Bronchial smooth muscle cell (primary cell): ENCODE measurements at places on chromosomes 12 and 14. TPM values are rescaled to one million over a fixed set of nuclear protein-coding genes. Genes with fewer than 3 reads are reported as not detected.

The CYP27B1 gene
- 0.26 TPM in 1 of 2 replicates, not detected in the other for total RNA-seq

The HOTAIR gene
- not detected in 2 replicates for total RNA-seq

The POTEM gene
- not detected in 2 replicates for total RNA-seq

The ADAM20 gene
- total RNA-seq = 0.94 and 1.9 TPM in 2 replicates

The SYCP3 gene
- total RNA-seq = under 0.01 and 0.34 TPM in 2 replicates

The CLEC1B gene
- total RNA-seq = not detected in 2 replicates

The MYF6 gene
- not detected in 2 replicates for total RNA-seq

The PGAM5 gene
- total RNA-seq = 12.3 and 14.0 TPM in 2 replicates

The PPP1R36 gene
- total RNA-seq = 0.69 and 0.79 TPM in 2 replicates

The OASL gene
- total RNA-seq = 0.17 and 0.47 TPM in 2 replicates

The SYT10 gene
- total RNA-seq = not detected in 2 replicates

The TAS2R9 gene
- total RNA-seq = 0.09 and 0.16 TPM in 2 replicates

The PPP4R3A gene
- 42.9 and 52.2 TPM in 2 replicates for total RNA-seq

The MANSC4 gene
- total RNA-seq = 0.09 TPM in 1 of 2 replicates, not detected in the other

The TDRD9 gene
- 0.47 and 1.6 TPM in 2 replicates for total RNA-seq
